ENCODE measurements at places on chromosomes 6 and 20. TPM values are rescaled to one million over a fixed set of nuclear protein-coding genes. Genes with fewer than 3 reads are reported as not detected.

HEY2 gene
- total RNA-seq = 4.3 TPM

MTRF1L gene
- 17.8 TPM for total RNA-seq

NDUFAF5 gene
- 28.2 TPM for total RNA-seq

ME1 gene
- total RNA-seq = 30.5 TPM

PTCHD4 gene
- 1.7 TPM for total RNA-seq

KCNK16 gene
- total RNA-seq = not detected

ULBP1 gene
- total RNA-seq = not detected

MEP1A gene
- total RNA-seq = not detected

FNDC11 gene
- 0.94 TPM for total RNA-seq

SPAG4 gene
- total RNA-seq = 4.5 TPM

MOG gene
- not detected for total RNA-seq

Measured in sciatic nerve (tissue), 2 donors.